ENCODE measurements at places on chromosomes 2 and 18.

GRCh38 chr2:7040547-7040946 is 123.3 kb downstream of the RNF144A start:
- no peak for DNase-seq

DNA sequence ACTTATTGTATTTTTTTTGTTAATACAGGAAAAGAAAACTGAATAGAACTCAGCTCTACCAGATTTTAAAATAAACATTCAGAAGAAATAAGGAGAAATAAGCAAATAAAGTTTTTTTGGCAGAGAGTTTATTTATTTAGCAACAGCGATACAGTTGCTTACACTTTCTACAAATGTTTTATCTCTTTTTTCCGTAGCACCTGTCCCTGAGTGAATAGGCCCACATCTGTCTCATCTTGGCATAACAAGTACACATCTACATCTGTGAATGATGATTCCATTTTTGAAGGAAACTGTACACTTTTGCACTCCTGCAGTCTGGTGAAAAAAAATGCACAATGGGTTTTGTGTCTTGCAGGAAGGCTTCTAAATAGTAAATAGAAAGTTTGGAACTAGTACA is 783.6 kb upstream of the ZEB2 start:
- DNase-seq, result no peak

- DNase-seq, result no peak
Observed at GRCh38 chr18:11308499-11308898, 159.1 kb upstream of the PIEZO2 start.

DNA sequence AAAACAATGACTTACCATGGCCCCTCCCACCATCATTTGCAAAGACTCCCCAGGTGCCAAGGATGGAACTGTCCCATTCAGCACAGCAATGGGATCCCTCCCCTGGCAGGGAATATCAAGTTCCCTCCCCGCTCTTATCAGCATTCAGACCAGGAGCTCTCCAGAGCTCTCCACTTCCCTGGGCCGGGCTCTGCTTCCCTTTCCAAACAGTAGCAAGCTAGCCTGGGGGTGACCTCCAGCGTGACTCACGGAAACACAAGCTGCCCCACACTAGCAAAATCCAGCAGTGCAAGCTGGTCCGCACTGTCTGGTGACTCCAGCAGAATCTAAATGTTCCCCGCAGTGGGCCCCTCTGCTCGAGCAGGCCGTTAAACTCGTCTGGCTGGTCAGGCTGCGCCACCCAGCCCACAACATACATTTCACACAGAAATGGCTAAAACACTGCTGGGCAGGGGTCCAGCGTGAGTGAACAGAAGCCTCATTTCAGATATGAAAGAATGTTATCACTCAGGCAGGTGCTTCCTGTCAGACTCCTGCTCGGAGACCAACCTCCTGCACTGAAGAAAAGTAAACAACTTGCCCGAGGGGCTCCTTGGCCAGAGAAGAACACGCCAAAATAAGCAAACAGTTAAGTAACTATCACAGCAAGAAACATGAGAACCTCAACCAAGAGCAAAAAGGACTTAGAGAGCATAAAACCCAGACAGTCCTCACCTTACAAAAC is 33.9 kb downstream of the STAT1 start:
- DNase-seq, result peak; percentile 89

- peak; percentile 65 for DNase-seq
Observed at GRCh38 chr18:56509656-56510055, 128.7 kb downstream of the TXNL1 start.

- no peak for DNase-seq
Observed at GRCh38 chr2:233691443-233692433, 952 bp upstream of the UGT1A6 start.

GRCh38 chr2:231883468-231883881 is 42.7 kb downstream of the NPPC start:
- peak; percentile 89 for DNase-seq

DNA sequence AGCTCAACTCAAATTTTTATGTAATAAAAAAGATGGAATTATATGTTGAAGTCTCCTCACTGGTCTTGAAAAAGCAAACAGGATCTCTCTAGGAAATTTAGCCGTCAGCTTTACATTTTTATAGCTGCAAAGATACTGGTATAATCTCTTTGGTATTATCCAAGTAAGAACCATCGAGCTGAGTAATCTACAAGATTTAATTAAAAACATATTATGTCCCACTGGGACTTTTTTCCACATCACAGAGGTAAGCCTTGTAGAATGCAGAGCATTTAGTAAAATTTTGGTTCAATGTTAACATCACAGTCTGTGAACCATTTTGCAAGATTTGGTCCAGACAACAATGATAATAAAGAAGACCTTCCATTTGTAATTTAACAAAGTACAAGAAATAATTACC is 162.6 kb upstream of the SLC39A10 start:
- no peak for DNase-seq

GRCh38 chr2:101893681-101894381 is 97.9 kb upstream of the IL1R2 start:
- DNase-seq, result no peak

DNA sequence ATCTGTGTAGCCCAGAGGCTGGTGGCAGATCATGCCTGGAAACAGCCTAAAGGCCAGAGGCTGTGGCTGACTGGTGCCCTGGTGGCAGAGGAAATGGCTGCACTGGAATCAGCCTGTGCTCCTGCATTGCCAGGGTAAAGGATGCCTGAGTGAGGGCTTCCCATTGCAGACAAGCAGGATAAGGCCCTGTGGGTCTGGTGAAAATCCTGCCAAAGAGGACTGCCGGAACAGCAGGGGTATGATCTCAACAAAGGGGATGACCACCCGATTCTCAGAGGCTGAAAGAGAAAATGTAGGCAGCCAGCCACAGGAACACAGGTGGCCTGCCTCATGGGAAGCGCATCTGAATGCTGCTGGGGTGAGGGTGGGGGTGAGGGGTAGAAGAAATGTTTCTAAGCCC is 48.2 kb downstream of the FBXO48 start:
- DNase-seq, result no peak

DNA sequence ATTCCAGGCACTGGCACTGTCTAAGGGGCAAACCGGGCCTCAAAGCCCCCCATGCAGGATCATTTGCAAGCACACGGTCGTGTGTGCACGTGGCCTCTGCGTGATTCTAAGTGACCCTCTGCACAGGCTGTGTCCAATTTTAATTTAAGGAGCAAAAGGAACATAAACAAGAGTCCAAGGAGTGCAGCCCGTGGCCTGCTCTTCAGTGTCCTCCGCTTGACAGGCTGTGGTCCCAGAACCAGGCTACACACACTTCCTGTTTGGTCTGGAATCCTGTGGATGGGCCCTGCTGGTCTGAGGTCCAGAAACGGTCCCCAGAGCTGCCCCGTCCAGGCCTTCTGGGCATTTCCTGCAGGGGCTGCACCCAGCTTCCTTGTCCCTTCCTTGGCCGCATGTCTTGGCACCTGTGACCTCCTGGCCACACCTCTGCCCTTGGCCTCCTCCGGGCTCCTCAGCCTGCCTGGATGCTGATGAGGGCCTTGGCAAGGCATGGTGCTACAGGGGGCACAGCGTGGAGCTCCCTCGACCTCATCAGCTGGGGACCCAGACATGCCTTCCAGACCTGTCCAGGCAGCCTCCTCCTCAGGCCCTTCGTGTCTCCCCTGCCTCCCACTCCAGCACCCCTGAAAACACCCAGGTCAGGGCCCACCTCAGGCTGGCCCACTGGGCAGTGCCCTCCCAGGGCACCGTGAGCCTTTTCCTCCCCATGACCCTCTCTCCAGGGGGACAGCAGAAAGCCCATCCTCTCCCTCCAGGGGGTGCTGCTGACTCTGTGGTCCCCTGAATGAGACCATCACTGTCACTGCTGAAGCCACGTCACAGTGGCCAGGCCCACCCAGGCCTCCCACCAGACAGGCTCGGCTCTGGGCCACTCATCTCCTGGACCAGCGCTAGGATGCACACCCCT is 136.4 kb upstream of the GPC1 start:
- DNase-seq, result no peak

DNA sequence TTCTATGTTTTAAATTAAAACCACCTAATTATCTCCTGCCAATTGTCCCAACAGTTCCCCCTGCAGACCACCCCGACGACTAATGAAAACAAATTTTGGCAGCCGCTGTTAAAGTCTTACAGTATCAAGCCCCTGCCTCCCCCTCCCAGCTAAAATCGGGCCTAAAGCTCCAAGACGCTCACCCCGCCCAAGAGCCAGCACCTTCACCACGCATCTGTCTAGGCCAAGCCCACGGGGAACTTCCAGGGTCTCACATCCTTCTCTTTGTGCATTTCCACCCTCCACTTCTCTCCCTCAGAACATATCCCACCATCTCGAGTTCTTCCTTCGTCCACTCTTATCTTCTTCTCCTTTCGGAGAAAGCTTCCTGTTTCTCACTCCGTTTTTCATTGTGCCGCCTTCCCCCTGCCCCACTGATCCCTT is 445 bp downstream of the PRPF40A start:
- DNase-seq, result no peak

DNA sequence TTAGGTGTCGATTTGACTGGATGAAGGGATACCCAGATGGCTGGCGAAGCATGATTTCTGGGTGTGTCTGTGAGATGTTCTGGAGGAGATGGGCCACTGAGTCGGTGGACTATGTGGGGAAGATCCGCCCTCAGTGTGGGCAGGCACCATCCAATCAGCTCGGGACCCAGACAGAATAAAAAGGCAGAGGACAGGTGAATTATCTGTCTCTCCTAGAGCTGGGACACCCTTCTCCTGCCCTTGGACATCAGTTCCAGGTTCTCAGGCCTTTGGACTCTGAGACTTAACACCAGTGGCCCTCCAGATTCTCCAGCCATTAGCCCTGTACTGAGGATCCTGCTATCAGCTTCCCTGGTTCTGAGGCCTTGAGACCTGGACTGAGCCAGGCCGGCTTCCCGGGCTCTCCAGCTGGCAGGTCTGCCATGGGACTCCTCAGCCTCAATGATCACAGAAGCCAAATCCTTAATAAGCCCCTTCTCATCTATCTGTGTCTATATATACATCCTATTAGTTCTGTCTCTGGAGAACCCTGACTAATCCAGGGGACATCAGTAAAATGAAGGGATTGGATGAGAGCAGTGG is 11.7 kb downstream of the PROC start:
- DNase-seq, result no peak

DNA sequence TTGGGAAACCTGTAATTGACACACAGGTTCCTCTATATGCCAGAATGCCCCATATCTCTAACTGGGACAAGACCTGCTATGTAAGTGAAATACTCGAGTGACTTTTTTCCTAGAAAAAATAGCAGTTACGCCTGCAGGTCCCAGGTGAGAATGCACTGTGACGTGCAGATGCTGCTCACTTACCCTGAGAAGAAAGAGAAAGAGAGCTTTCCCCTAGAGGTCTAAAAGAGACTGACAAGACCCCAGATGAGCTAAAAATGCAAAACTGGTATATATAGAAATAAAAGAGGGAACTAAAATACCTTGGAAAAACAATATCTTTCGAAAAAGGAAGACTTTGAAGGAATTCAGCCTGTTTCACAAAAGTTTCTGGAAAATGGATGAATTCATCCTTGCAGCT is 383.0 kb upstream of the DCC start:
- DNase-seq, result no peak

DNA sequence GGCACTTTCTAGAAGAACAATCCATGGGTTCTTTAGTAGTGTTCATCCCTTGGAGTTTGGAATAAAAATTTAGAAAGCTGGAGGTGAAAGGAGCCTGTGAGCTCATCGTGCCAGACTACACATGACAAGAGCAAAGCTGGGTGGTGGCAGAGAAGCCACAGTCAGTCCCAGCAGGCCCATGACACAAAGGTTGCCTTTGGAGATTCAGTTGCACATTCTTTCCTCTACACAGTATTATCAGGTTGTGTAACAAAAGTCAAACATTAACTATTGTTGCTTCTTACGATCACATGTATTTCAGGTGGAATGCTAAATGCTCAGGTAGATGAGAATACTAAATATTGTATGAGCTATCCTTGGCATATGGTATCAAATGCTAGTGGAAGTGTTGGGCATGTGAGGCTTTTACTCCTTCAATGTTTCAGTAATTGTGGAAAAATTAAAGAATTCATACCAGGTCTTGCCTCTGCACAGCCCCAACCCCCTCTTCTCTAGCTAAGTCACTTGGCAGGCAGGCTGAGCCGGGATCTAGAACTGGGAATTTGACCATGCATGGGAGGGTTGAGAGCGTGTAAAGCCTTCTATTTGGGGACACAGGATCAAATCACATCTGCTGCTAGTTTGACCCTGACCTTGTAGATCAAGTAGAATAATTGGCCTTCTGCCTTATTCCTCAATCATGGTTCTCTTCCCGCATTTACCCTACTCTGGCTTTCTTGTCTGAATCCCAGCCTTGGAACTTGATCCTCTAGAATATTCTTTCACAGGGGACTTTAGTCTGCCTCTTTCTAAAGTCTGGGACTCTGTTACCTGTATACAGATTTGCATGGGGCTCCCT is 230.9 kb downstream of the GCA start:
- no peak for DNase-seq

GRCh38 chr2:76000425-76000824 is 289.7 kb upstream of the GCFC2 start:
- DNase-seq, result no peak

DNA sequence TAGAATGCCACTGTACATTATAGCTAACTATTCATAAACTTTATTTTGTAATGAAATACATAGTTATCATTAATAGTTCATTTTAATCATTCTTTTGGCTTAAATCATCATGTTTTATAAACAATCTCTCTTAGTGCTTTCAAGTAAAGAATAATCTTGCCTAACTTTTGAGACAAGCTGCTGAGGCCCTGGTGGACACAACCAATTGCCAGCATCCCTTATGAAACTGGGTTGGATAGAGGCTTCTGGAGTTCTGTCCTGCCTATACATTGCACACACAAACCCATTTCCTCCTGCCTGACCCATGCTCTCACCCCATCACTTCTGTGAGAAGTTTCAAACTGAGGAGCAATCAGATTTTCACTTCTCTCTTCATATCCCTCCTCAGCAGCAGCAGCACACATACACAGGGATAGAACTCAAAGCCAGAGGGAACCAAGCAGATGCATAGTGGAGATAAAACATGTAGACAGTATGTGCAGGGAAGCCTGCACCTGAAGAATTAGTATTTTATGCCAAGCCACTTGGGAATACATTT is 450.0 kb upstream of the SLC14A2 start:
- no peak for DNase-seq

GRCh38 chr2:98775146-98775986 is 44.4 kb upstream of the MGAT4A start:
- peak; percentile 31 for DNase-seq

DNA sequence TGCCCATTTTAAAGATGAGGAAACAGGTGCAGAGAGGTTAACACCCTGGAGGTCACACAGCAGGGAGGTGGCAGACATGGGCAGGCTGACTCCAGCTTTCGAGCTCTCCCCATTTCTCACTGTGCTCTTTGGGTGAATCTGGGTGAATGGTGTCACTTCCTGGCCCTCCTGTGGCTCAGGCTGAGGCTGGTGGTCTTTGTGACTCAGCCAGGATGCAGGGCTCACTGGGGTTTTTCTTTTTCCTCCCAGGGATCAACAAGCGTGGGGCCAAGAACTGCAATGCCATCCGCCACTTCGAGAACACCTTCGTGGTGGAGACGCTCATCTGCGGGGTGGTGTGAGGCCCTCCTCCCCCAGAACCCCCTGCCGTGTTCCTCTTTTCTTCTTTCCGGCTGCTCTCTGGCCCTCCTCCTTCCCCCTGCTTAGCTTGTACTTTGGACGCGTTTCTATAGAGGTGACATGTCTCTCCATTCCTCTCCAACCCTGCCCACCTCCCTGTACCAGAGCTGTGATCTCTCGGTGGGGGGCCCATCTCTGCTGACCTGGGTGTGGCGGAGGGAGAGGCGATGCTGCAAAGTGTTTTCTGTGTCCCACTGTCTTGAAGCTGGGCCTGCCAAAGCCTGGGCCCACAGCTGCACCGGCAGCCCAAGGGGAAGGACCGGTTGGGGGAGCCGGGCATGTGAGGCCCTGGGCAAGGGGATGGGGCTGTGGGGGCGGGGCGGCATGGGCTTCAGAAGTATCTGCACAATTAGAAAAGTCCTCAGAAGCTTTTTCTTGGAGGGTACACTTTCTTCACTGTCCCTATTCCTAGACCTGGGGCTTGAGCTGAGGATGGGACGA is 13.2 kb downstream of the ITM2C start:
- no peak for DNase-seq

Data from renal pelvis (tissue), 12 donors.